ENCODE measurements at places on chromosomes 5 and 9.

GRCh38 chr5:137862251-137862650, 5.4 kb upstream of the MYOT start:
- DNase-seq, result no peak

DNA sequence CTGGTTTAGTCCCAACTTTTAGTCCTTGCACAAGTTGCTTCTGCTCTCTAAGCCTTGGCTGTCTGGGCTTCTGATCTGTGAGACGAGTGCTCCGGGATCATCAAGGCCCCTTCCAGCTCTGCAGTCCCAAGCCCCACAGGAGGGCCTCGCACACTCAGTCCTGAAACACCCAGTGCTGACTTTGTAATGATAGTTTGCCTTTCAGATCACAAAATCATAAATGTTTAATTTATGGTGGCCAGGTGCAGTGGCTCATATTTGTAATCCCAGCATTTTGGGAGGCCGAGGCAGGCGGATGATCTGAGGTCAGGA, 95.9 kb upstream of the SLC25A48 start:
- DNase-seq, result no peak

DNA sequence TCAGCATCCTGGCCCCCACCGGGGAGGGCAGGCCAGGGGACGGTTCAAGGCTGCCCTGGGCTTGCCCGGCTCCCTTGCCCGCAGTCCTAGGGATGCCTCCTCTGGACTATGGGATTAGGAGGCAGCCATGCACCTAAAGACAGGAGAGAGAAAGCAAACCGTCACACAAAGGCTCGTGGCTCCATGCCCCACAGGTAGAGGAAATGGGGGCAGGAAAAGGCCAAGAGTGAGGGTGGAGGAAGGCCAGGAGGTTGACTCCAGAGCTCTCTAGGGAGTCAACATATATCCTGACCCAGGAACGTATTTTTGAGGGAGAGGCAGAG, 9.7 kb downstream of the MGAT1 start:
- no peak for DNase-seq

- no peak for DNase-seq
These were observed 75.5 kb downstream of the MAPKAP1 start for GRCh38 chr9:125631391-125632085.

- DNase-seq, result peak; percentile 67
These were observed at the start of gene FNBP1 for GRCh38 chr9:130042885-130043653. FNBP1 (minus strand) TSS chr9:130043189; CDS start chr9:130042975, 214 bp downstream.

DNA sequence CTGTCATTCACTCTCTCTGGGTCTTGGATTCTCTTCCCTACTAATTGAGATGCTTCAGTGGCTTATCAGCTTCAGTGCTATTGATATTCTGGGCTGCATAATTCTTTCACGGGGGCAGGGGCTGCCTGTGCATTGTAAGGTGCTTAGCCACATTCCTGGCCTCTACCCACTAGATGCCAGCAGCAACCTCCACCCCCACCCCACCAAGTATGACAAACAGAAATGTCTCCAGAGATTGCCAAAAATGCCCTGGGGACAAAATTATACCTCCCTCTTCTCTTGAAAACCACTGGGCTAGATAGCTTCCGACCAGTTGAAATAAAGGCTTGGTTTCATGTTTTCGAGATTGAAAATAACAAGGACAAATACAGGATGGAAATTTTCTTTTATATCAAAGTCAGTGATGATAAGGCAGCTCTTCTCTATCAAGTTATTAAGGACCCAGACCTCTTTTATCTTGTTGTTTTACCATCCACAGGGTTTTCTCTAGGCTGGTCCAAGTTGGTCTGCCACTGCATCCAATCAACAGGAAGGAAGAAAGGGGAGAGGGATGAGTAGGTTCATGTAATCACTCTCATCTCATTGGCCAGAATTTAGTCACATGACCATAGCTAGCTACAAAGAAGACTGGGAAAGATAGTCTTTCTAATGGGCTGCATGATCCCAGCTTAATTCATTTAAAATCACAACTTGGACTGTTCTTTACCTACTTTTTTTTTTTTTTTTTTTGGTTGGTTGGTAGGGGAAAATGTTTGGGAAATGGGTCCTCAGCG, 92.1 kb upstream of the RANBP3L start:
- DNase-seq, result no peak

GRCh38 chr5:131230406-131230805, 33.4 kb upstream of the CDC42SE2 start:
- DNase-seq, result no peak

- DNase-seq, result no peak
These were observed 1074.4 kb downstream of the CDH9 start for GRCh38 chr5:25964009-25964372.

DNA sequence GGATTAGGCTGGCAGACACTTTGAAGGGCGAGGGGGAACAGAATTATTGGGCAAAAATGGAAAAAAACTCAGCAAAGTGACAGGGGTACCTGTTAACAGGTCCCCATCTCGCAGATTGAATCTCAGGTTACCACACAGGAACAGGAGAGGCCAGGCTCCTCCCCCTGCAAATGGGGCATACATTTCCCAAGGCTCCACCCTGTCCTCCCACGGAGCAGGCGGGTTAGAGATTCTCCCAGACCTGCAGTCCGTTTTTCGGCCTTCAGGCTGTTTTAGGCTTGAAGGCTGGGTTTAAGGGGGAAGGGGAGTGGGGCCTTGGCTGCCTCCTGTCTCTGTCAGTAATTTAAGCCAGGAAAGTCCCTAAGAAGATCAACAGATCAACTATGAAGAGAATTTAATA, 42.7 kb downstream of the LRRC70 start:
- no peak for DNase-seq

DNA sequence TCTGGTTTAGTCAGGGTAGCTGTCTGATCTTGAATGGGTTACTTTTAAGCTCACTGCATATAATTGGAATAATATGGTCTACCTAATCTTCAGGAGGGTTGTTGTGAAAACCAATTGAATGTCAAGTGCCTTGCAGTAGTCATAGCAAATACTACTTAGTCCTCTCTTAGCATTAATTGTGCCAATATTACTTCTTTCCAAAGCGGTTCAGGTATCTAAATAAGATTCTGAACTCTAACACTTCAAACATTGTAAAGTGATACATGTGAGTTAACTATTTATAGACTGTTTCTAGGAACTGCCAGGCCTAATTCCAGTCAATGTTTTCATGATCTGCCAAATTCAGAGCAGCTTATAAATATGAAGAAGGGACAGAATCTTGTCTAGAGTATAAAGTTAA, 140.2 kb downstream of the SH3GL2 start:
- no peak for DNase-seq

DNA sequence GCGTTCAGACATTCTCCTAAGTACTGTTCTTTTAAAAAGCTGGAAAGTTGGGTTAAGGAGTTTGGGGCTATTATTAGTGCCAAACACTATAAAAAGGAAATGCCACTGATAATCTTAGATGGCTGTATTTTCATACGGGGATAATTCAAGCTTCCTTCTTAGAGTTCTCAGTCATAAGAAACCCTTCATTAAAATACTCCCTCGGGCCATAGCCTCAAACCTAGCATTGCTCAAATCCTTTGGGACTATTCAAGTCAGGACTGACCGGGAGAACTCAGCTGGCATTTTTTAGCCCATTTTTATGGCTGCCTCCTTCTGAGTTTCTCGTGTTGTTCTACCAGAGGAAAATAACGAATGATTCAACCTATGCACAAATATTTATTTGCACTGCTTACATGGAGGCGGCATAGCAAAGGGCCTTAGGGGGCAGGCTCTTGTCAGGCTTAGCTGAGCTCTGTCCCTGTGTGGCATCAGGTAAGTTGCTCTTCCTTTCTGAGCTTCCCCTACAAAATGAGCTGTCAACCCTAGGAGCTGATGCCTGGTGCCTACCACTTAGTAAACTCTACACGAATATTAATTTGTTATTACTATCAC, 33.5 kb upstream of the ADAM19 start:
- DNase-seq, result no peak

GRCh38 chr5:9343146-9343850, 202.6 kb downstream of the SEMA5A start:
- DNase-seq, result no peak

GRCh38 chr5:175870820-175871447, 444 bp upstream of the CPLX2 start:
- DNase-seq, result no peak

- DNase-seq, result no peak
These were observed 61.2 kb upstream of the JAK2 start for GRCh38 chr9:4923580-4924544.

GRCh38 chr9:133687856-133688761, 50.0 kb downstream of the SARDH start:
- DNase-seq, result no peak

DNA sequence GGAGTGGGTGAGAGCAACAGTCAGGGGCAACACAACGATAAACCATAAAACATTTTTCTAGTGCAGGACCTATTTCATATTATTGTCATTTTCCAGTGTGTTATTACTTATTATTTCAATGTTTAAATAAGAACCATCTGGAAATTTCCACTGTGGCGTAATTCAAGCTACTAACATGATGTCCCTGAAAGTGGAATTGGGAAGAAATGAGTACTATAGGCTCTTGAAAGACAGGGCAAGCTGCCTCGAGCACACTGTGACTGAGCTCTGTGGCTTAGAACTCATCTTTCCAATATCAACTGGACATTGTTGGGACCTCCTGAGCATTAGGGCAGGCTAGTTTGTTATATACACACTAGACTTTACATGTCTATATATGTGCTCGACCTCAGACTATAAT, 182.9 kb upstream of the RIOK2 start:
- no peak for DNase-seq

- no peak for DNase-seq
These were observed 182.1 kb downstream of the ADCY2 start for GRCh38 chr5:7578071-7578470.

GRCh38 chr5:108259306-108259705, 122.6 kb downstream of the FBXL17 start:
- DNase-seq, result no peak

- no peak for DNase-seq
These were observed 10.8 kb upstream of the NRARP start for GRCh38 chr9:137312852-137313325.

DNA sequence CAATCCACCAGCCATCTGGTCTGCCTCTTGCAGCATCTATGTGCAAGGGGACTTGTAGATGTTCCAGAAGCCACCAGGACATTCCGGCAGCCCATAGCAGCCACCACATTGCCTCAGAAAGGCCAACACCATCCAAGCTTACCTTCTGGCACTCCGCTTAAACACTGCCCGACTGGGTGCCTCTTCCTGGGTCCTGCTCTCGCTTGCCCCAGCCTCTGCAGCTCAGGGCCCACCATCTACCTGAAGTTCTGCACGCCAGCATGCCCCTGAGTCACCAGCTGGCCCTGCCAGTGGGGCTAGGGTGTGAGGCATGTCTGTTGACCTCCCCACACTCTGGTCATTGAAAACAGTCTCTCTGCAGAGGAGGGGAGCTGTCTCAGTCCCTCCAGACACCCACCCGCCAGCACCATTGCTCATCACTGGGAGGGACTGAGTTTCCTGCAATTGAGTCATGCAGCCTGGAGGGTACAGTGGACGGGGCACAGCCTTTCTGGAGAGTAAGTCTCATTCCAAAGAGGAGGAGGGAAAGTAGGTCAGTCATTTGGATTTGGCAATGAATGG, 16.9 kb upstream of the COL5A1 start:
- no peak for DNase-seq

DNA sequence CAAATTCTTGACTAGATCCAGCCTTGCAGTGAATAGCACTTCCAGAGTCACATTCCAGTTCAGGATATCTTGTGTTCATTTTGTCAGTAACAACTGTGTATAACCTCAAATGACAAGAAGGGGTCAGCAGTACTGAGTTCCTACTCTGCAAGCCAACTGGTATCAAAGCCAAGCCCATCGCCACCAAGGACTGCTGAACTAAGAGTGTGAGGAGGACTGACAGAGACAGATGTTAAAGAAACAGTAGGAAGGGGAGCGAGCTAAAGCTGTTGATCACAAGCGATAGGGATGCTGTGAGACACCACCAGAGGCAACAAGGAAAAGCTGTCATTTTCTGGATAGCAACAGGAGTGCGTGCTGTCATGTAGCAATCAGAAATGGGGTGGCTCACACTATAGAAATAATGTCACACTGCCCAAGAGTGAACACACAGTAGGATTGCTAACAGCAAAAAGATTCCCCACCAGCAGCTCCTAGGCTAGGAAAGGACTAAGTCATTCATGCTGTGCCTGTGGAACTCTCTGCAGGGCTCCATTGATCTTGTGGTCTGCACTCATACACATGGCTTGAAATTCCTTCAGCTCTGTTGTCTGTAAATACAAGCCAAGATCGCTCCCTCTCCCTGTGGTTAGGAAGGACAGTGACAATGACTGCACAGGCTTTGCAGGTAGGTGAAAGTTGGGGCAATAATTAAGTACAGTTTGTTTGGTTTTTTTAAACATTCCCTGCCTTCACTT, 658.6 kb downstream of the NR2F1-AS1 start:
- DNase-seq, result no peak
